ENCODE measurements at places on chromosomes 16 and 17. TPM values are rescaled to one million over a fixed set of nuclear protein-coding genes. Genes with fewer than 3 reads are reported as not detected.

ZNF778 gene
- total RNA-seq = 4.7 TPM

DNA sequence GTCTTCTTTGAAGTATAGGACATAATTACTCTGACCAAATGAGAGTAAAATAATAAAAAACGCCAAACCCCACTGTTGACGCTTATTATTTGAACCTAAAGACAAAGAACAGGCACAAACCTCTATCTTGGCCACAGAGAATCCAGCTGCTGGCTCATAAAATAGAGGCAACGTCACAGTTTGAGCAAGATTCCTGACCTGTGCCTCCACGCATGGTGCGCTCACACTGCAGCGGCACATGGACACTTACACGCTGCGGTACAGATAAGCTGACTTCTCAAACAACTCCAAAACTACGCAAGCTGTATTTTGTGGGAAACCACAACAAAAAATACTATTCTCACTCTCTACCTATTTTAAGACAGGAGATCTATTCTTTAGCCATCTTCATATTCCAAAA is 38.8 kb upstream of the TRAP1 start:
- no peak for DNase-seq

- no peak for DNase-seq
Measured at GRCh38 chr16:82079892-82080291, 44.8 kb downstream of the HSD17B2 start.

- DNase-seq = no peak
Measured at GRCh38 chr16:55747785-55748184, 85.1 kb downstream of the CES1 start.

- no peak for DNase-seq
Measured at GRCh38 chr17:33523577-33523981, 230.5 kb upstream of the ASIC2 start.

- DNase-seq = peak; percentile 45
Measured at GRCh38 chr16:67425061-67425460, 5.9 kb upstream of the HSD11B2 start.

DNA sequence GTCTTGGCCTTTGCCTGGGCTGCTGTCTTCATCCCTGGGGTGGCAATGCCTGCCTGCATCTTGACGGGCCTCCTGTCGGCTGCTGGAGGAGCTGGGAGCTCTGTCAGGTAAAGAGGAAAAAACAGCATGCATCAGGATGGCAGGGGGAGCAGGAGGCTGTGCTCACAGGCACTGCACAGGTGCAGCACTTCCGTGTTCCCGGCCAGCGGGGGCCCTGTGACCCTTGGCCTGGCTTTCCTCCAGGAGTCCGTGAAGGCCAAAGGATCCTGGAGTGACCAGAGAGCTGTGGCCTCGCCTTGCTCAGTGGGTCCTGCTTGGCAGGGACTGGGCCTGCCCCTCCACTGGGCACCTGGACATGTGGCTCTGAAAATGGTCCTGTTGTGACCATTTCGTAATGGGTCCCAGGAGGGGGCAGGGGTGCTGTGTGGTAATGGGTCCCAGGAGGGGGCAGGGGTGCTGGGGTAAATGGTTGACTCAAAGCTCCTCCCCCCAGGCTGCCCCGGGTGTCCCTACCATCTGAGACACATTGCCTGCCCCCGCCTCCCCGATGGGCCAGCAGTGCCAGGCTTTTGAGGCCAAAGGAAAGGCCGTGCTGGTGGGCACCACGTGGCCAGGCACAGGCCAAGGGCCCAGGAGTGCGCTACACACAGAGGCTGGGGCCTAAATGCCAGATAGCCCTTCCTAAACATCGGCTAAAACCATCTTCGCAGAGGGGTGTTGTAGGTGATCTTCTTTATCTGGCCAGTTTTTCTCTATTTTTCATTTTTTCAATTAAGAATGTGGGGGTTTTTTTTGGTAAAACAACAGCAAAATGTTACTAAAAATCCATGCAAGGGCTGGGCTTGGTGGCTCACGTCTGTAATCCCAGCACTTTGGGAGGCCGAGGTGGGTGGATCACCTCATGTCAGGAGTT is 4.0 kb upstream of the FASN start:
- no peak for DNase-seq

- no peak for DNase-seq
Measured at GRCh38 chr16:26441178-26441577, 625.5 kb upstream of the C16orf82 start.

DNA sequence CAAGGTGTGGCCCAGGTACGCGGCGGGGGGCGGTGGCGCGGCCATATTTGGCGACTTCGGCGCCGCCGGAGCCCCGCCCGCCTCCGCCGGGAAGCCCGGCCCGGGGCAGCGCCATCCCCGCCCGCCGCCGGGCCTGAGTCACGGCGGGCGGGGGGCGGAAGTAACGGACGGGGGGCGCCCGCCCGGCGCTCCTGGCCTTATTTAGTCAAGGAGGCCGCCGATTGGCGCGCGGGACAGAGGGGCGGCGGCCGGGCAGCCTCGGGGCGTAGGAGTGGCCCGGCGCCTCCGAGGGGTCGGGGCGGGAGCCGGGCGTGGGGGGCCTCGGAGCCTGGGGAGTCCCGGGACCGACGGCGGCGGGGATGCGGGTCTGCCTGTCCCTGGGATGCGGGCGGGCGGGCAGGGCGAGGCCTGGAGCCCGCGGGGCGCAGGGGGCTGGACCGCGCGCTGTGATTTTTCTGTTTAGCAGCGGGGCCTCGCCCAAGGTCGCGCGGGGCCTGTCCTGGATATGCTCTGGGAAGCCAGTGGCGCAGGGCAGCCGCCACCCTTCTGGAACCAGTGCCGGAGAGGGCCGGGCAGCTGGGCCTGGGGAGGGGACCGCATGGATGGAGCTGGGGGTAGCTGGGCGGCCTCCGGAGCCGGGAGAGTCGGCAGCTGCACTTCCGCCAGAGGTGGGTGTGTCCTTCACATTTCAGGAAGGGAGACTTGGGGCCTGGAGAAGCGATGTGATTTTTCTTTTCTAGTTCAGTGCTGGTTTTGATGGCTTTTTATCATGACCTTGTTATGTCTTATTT is 2.3 kb upstream of the ACTG1 start:
- DNase-seq = peak; percentile 89

DNA sequence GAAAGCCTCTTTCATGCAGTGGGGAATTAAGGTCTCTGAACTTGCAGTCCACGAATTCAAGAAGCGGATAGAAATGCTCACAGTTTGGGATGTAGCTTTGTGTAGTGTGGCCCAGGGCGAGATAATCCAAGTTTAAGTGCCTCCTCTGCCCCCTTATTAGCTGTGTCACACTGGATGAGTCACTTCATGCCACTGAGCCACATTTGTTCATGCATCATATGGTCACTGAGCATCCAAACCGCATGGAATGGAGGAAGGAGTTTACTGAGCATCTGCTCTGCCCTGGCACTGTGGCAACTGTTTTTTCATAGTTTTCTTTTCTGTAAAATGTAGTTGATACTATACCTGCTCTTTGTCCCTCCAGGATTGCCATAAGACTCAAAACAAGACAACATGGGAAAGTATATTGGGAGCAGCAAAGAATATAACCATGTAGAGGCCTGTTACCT is 15.1 kb upstream of the DHX8 start:
- DNase-seq = no peak

- peak; percentile 69 for DNase-seq
Measured at GRCh38 chr17:2123375-2124251, 68.7 kb downstream of the HIC1 start.

DNA sequence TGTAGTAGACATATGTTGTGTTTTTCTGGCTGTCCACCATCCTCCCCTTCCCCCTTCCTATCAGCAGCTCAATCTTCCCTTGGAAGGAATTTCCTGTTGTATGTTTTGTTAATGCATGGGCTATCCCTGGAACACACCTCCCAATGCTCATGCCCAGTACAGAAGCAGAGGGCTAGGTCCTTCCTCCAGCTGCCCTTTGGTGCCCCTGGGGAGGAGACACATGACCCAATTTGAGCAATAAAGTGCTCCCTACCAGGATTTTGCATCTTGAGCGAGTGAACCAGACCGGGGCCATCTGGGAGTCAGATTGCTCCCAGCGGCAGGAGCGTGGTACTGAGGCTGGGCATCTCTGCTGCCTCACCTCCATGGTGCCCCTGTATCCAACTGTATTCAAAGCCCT is 141.5 kb upstream of the MED13 start:
- no peak for DNase-seq

DNA sequence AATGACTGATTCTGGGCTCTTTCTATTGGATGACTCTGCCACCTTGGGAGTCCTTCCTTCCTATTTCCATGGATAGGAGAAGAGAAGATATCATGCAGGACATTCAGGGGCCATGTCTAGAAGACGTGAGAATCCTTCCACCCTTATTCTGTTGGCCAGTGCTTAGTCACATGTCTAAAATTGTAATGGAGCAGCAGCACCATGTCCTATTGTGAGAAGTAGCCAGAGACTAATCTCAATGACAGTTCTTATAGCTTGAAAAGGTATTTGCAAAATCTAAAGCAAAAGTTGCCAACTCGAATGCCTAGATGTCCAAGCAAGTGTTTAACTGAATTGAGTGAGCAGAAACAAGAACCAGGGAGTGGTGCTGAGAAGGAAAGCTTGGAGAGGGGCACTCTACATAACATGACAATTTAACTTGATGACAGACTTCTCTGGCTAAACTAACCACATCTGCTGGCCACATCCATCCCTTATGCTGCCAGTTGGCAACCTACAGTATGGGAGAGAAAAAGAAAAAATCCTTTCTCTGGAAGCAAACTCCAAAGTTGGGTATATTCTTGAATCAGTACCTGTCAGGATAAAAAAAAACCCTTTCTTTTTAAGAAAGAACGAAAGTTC is 225.7 kb downstream of the CDH13 start:
- DNase-seq = no peak

DNA sequence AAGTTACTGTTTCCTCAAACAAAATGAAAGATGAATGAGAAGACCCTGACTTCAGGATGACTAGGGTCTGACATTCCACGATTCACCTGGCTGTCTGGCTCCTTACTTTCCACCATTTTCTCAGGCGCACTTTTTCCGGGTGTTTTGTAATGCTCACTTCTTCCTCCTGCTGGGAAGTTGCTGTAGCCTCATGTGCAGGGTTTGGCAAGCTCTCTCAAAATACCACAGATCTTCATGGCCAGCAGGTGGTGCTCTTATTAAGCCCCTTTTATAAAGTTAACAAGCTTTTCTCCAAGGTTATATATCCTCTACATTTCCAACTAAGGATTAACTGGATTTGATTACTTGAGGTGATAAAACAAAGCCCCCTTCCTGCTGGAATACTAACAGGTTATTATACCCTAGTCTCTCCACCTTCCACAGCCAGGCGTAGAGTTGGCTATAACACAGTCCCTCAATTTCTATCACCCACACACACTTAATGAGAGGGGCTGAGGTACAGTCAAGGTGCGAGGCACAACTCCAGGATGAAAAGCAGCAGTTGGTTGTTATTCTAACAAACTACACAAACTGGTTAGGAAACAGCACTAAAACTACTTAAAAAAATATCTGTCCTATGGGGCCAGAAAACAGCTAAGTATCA is 45.4 kb downstream of the STH start:
- DNase-seq = peak; percentile 92

Measured in lung (tissue), 17 donors.